ENCODE measurements at places on chromosomes 12 and 14. TPM values are rescaled to one million over a fixed set of nuclear protein-coding genes. Genes with fewer than 3 reads are reported as not detected.

STAC3 gene
- not detected for polyA plus RNA-seq

GUCY2C gene
- not detected for polyA plus RNA-seq

TIGAR gene
- 4.2 TPM for polyA plus RNA-seq

CAMKK2 gene
- polyA plus RNA-seq, result 17.0 TPM

RIPK3 gene
- 15.4 TPM for polyA plus RNA-seq

PIK3C2G gene
- not detected for polyA plus RNA-seq

KRT72 gene
- polyA plus RNA-seq, result not detected

HAL gene
- not detected for polyA plus RNA-seq

ARHGAP9 gene
- 181 TPM for polyA plus RNA-seq

RFLNA gene
- not detected for polyA plus RNA-seq

DBX2 gene
- polyA plus RNA-seq, result not detected

DNA sequence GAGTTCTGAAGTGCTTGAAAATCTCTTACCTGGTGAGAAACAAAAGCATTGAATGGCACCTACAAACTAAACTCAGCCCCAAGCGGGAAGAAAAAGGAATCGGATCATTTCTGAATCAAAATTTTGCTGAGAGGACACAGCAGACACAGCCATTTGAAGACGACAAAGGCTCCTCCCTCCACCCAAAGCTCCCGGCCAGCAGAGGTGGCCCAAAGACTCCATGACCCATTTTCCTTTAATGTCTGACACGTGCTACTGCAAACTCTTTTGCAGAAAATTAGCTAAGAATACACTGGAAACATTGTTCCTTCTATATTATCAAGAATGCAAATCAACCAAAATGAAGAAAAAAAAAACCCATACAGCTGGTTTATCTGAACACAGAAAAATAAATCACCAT is 85.9 kb upstream of the FOXN3 start:
- no peak for DNase-seq

DNA sequence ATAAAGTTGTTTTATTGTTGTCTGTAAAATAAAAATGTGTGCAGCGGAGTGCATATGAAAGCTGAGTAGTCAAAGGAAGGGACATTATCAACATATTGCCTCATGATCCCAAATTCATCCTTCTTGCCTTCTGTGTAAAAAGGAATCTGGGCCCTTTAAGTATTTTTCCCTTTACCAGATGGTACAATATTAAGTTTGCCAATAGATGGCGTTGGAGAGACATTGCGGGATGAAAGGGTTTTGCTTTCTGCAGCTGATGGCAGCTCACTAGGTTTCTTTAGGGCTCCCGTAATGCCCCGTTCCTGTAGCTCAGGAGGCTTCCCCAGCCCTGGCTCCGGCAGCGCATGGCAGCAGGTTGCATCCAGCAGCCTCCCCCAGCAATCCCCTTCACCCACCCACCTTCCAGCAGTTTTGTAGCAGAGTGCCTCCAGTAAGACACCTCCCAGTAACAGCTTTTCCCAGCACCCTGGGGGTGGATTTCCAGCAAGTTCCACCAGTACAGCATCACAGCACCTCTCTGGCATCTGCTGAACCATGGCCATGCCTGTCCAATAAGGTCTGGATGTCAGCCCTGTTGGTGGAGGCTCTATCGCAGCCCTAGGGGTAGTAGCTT is 354.4 kb downstream of the MED13L start:
- no peak for DNase-seq

GRCh38 chr14:57961786-57962060 is 95.8 kb upstream of the SLC35F4 start:
- DNase-seq, result no peak

GRCh38 chr12:120982659-120983058 is 4.3 kb downstream of the HNF1A start:
- no peak for DNase-seq

GRCh38 chr14:64724578-64724930 is 20.3 kb downstream of the PLEKHG3 start:
- DNase-seq, result no peak

GRCh38 chr12:90090929-90091651 is 382.5 kb upstream of the ATP2B1 start:
- DNase-seq, result no peak

- no peak for DNase-seq
These were observed 78.7 kb downstream of the FUT8 start for GRCh38 chr14:65491274-65491673.

GRCh38 chr14:89675590-89675989 is 258.6 kb upstream of the FOXN3 start:
- no peak for DNase-seq

DNA sequence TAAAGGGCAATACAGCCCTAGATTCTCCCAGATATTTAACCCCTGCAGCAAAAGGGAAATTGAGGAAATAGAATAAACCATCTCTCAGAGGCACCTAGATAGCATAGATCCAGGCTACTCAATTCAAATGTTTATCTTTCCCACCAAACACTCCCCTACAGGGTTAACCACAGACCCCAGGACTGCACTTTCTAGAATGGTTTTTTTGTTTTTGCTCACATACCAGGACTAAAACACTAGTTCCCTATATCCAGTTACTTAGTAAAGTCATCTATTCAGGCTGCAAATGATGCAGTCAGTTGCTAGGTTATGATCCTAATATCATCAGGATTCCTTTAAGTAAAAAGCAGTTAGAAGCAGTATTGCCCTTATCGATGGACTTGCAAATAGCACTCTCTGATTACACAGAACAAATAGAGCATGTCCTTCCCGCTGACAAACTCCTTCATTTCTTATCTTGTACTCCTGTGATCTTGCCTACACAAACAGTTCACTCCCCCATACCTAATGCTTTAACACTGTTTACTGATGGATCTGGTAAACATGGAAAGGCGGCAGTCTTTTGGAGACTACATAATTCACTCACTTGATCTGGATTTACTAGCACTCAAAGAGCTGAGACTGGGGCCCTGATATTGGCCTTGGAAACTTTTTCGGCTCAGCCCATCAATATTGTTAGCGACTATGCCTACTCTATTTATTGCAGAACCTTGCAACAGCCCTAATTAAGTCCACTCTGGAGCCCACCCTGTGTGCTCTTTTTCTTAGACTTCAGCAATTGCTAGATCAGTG is 257.2 kb upstream of the DIO2 start:
- no peak for DNase-seq

DNA sequence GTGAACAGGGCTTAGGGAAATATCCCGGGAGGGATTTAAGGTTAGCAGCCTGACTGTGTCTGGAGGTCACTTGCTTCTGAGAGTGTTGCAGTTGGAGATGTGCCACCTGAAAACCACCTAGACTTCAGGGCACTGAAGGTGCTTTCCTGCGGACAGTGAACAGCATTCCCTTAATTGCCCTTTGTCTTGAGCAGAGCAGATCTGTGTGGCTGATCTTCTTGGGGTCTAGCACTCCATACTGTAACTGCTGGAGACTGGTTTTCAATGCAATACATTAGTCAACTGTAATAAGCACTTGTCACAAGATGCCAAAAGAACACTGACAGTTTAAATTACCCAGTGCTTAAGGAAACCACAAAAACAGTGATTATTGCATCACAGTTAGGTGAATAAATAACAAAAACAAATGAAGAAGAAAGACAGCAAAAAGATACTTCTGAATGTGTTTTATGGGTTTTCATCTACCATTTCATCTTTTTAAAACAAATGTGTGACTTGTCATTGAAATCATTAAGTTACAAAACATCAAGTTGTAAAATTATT is 111.8 kb downstream of the PRIMA1 start:
- no peak for DNase-seq

- no peak for DNase-seq
These were observed 45.6 kb downstream of the MDM2 start for GRCh38 chr12:68853396-68854077.

DNA sequence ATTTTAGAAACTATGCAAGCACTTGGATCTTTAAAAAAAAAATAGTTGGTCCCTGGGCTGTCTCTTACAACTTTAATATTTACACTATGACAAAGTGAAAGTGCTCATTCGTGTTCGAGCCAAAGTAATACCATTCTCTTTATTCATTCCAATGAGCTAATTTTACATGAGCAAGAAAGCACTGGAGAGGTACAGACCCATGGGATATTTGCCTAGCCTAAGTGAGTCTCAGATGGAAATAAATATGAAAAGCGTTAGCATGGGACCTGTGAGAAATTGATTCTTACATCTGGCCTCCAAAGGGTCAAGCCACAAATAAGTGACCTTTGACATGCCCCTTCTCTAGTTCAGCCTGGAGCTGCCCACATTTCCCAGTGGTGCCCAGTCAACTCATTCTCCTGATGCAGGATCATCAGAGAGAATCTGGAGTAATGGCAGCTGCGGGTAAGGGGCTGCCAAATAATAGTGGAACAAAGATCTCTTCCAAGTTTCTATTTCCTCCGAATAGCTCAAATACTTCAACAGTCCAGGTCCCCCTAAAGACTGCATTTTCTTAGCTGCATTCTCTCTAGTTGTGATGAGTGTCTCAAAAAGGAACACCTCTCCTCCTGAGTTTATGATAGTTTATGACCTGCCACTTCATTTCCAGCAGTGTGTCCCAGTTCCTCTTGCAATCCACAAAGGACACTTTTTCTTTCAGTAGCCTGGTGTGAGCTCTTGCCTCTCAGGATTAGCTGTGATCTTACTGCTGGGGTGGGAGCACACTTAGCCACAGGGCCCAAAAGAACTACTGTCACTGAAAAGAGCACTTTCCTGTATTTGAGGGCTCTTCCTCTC is 208.2 kb downstream of the DAD1 start:
- no peak for DNase-seq

- DNase-seq, result no peak
These were observed 47.1 kb downstream of the KRT80 start for GRCh38 chr12:52144512-52145227.

DNA sequence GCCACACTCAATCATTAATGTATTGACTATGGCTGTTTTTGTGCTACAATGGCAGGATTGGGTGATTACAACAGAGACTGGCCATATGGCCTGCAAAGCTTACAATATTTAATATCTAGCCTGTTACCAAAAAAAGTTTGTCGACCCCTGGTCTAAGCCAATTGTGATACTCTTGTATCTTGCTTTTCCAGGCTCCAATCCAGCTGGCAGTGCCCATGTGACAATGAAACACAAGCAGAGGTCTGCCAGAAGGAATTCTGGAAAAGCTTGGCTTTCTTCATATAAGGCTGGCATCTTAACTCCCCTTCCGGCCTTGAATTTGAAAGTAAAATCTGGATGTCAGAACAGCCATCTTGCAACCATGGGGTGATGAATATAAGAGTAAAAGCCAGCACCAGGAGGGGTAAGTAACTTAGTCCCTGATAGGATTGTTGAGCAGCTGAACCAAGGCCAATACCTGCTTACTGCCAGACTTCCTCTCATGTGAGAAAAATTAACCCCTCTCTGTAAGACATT is 458.7 kb downstream of the TMTC2 start:
- no peak for DNase-seq

GRCh38 chr14:54815515-54815914 is 87.1 kb downstream of the GCH1 start:
- DNase-seq, result no peak

- no peak for DNase-seq
These were observed 12.4 kb upstream of the PRKAG1 start for GRCh38 chr12:49030714-49031572.

GRCh38 chr12:117365049-117365616 is 3.7 kb upstream of the NOS1 start:
- no peak for DNase-seq

- DNase-seq, result no peak
These were observed 198.0 kb upstream of the SYT1 start for GRCh38 chr12:78666584-78666983.

DNA sequence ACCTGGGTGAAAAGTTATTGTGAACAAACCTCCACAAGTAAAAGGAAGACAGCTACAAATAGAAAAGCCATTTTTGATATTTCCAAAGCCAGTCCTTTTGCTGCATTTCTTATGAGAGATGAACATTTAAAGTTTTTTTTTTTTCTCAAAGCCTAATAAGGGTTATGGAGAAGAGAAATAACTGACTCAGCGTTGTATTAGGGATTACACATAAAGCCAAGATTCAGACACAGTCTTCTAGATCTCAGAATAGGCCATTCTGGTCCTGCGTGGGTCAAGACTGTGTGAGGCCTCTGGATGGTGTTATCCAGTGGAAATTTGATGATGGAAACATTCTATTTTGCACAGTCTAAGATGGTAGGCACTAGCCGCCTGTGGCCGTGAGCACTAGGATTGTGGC is 459.8 kb downstream of the EGLN3 start:
- no peak for DNase-seq

GRCh38 chr14:53956427-53957201 is at the start of gene BMP4:
BMP4 (minus strand) TSS chr14:53956825; CDS start chr14:53952222, 4,603 bp downstream.
- DNase-seq, result no peak

DNA sequence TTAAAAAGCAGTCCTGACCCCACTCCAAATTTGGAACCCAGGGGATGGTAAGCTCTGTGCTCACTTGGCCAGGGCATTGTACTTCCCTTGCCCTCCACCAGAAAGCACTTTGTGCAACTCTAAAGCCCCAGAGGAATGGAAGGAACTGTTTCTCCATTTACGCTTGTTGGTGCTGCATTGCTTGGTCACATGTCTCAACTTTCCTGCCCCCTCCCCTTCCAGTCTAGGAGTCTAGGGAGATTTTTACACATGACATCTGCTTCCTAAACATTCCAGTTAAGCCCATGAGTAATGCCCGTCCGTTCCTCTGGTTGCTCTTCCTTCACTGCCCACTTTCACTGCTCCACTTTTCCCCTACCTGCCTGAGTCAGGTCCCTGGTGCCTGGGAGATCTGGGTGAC is 92.6 kb upstream of the MAP1LC3B2 start:
- no peak for DNase-seq

Measured in CD8-positive, alpha-beta memory T cell (primary cell).